ENCODE measurements at places on chromosomes 3 and 15.
A peak's percentile ranks its signal among the peaks of the same experiment; 100 is the strongest.

- no peak for DNase-seq
These were observed 3.9 kb upstream of the CAMKV start for GRCh38 chr3:49873623-49874022.

DNA sequence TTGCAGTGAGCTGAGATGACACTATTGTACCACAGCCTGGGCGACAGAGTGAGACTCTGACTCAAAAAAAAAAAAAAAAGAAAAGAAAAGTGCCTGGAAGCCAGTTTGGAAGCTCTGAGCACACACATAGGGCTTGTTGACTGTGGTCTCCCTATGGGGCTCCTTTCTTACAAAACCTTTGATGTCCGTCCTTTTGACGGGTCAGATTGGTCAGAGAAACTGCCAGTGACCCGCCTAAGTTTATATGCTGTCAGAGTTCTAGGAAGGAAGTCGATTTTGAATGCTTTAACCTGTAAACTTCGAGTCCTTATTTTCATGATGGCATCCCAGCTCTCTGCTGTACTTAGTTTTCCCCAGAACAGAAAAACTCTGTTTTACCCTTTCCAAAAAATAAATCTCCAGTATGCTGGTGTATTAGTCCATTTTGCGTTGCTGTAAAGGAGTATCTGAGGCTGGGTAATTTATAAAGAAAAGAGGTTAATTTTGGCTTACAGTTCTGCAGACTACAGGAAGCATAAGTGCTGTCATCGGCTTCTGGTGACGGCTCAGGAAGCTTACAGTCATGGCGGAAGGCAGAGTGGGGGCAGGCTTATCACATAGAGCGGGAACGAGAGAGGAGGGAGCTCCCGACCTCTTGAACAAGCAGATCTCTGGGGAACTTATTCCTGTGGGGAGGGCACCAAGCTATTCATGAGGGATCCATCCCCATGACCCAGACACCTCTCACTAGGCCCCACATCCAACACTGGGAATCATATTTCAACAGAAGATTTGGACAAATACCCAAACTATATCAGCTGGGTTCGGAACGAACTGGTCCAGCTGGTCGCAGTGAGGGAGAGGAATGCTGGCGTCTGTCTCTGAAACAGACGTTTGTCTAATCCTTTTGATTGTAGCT, 72.3 kb downstream of the LMLN start:
- no peak for DNase-seq

DNA sequence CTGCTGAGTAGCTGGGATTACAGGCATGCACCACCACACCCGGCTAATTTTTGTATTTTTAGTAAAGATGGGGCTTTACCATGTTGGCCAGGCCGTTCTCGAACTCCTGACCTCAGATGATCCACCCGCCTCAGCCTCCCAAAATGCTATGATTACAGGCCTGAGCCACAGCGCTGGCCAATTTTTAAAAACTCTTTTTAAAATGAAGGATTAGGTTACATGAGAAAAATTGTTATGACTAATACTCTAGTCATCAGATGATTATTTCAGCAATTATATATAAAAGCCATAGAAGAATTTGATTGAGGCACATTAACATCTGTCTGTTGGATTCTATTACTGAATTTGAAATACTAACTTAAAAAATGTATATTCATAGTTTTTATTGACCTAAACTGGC, 134.1 kb upstream of the MNS1 start:
- no peak for DNase-seq

- DNase-seq = no peak
These were observed 14.4 kb downstream of the TM4SF1 start for GRCh38 chr3:149363053-149363452.

DNA sequence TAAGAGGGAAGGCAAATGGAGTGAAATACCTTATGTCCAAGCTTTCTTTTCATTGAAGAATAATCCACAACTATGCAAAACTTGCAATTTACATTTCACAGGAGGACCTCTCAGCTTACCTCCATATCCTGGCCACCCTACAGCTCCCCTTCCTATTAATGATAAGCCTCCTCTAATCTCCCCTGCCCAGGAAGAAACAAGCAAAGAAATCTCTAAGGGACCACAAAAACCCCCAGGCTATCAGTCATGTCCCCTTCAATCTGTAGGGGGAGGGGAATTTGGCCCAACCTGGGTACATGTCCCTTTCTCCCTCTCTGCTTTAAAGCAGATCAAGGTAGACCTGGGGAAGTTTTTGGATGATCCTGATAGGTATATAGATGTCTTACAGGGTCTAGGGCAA, 11.0 kb upstream of the OSBPL11 start:
- DNase-seq = no peak

- no peak for DNase-seq
These were observed 965.8 kb downstream of the ROBO1 start for GRCh38 chr3:78801926-78802561.

DNA sequence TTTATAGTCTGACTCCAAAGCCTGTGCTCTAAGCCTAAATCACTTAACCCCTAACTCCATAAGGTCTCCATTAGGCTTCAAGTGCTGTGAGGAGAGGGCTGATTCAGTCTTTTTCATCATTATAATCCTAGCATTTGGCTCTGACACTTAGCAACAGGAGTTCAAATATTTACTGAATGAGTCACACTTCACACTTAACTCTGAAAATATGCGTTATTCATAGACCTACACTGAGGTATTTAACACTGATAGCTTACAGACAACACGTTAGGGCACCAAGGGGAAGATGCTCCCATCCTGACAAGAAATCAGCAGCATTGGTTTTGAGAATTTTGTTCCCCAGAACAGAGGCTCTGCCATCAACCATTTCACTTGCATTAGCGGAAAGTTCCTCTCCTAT, 53.5 kb downstream of the MSL2 start:
- no peak for DNase-seq

GRCh38 chr15:81072551-81072950, 61.5 kb upstream of the CFAP161 start:
- no peak for DNase-seq

DNA sequence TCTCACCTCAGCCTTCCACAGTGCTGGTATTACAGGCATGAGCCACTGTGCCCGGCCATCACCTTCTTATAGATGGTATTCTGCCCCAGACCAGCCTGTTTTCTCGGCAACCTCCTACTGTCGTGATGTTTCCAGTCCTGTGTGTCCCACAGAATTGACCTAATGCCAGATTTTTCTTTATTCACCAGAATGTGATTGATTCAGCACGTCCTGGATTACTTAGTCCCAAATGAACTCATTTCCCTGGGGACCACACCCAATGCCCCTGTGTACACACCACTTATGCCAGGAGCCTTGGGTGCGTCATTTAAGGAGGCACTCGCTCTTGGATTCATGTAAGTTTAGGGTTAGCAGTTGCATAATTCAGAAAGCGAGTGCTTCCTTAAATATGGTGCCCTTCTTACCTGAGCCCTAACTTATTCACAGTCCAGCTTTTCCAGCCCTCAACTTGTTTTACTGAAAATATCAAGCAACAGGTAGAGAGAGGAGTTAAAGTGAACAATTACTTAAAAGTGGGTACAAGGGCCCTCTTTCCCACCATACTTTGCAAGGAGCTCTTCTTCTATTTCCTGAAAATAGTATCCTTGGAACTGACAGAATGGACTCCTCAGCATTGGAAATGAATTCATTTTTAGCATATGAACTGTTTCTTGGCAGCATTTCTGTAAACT, 64.6 kb upstream of the UBE2E1 start:
- no peak for DNase-seq

DNA sequence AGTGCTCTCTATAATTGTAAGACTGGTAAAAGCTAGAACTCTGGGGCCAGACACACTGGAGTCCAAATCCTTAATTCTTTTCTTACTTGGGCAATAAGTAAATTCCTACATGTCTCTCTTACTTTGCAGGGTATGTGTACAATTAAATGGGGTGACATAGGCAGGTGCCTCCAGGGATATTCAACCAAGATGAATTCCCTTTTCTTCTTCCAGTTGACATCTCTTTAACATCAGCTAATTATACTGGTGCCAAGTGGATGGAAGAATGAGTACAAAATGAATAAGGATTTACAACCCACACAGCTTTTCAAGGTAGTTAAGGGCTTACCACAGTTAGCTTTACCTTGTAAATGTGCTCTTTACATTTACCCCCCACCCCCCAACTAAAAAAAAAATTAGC, 295.5 kb upstream of the GADL1 start:
- no peak for DNase-seq

DNA sequence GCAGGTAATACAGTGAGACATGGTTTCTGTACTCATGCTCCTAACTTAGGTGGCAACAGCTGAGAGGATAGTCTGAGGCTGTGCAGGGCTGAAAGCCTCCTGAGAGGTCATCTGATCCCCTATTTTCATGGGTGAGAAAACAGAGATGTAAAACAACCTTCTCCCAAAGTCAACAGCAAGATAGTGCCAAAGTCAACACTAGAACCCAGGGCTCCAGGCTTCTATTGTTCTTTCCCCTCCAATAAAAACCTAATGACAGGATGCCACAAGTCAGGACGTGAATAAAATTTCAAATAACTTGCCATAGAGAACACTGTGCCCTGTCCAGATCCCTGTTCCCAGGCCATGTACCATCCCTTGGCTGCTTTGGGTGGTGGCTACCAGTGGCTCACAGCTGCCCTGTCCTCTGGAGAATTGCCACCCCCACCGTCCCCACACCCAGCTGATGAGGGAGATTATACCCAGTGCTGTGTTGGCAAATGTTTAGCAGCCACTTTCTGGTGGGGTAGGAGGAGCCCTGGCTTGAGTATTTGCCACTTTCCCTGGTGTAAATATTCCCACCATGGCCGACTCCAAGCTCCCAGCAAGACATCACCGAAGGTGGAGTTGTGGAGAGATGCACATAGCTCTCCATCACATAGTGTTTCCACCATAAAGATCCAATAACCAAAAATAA, 54.8 kb downstream of the SRGAP3 start:
- no peak for DNase-seq

DNA sequence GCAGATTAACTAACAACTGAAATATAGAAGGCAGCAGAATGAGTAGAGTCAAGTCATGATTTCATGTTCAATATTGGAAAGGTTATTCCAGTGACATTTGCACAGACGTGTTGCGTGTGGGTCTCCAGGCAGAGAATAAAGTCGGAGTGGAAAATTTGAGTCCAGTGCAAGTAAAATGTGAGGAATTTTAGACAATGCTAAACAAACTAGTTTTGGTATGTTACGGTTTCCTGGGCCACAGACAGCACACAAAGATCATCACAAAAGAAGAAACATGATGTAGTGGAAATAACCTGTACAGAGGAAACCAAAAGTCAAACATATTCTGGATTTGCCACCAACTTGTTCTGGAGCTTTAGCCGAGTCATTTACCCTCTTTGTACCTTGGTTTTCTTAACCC, 367 bp downstream of the OR4F6 start:
- DNase-seq = no peak

- DNase-seq = no peak
These were observed 66.4 kb upstream of the MCTP2 start for GRCh38 chr15:94164971-94165370.

- DNase-seq = no peak
These were observed 136.6 kb downstream of the DUT start for GRCh38 chr15:48467801-48468200.

DNA sequence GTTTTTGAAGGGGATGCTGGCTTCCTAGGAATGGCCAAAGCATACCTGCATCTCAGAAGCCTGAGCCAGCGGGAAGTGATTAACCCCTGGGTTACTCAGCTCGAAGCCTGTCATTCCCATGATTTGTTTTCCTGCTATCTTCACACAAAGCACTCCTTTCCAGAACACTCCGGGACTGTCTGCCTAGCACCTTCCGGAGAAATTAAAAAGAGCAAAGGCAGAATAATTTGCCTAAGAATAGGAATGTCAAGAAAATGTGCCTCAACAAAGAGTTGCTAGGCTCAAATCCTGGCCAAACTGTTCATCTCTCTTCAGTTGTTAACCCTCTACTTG, 34.1 kb downstream of the TPM1 start:
- DNase-seq = no peak

- DNase-seq = peak; percentile 2
These were observed 278.1 kb downstream of the ZPLD1 start for GRCh38 chr3:102712896-102713295.

DNA sequence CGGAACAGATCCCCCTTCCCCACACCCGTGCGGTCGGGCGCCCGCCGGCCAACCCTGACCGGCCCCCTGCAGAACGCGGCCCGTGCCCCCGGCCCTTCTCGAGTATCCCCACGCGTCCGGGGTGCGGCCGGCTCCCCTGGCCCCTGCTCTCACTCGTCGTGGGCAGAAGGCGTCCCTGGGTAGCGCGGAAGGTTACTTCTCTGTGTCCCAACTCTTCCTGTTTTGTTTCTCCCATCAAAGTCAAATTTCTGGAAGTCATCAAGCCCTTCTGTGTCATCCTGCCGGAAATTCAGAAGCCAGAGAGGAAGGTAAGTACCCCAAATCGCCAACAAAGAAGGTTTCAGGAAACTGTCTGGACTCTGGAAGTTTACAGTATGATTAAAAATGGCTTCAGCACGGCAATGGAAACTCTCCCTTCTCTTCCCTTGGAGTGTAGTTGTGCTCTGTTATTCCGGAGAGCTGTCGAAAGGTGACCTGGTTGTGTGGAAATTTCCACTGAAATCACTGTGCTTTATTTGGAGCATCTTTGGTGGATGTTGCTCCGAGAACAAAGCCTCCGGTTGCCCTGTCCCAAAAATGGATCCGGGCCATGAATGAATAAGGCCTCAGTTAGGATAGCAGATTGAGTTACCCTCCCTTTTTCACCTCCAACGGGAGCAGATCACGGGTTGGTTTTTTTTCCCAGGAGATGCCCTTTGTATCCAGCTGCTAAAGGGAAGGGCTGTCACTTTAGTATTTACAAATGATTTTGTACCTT, 536 bp downstream of the SEC61A1 start:
- no peak for DNase-seq

GRCh38 chr15:38401701-38402100, 52.2 kb upstream of the FAM98B start:
- no peak for DNase-seq

- DNase-seq = no peak
These were observed 178.1 kb downstream of the RORA start for GRCh38 chr15:61050844-61051568.

DNA sequence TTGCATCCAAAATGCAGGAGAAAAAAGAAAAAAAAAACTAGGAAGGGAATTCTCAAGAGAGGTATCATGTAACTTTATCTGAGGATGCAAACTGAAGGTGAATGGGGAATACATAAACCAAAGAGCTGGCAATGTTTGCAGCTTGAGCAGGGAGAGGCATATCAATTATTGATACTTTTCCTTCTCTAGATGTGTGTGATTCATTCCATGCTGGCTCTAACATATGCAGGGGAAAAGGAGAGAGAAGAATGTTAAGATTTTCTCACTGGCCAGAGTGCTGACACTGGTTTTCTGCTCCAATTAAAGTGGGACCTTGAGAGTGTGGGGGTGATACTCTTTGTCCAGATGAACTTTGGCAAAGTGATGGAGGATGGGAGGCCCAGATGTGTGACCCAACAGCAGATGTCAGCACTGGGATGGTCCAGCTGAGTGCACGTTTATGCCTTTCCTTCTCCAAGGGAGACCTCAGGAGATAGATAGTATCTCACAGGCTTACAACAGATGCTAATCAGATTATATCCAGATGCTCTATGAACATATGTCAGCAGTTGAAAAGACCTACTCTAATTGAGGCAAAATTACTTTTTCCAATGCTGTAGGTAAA, 50.0 kb upstream of the PSMD6 start:
- DNase-seq = no peak

GRCh38 chr3:117526470-117527079, 817.0 kb downstream of the TUSC7 start:
- DNase-seq = no peak

GRCh38 chr15:71385026-71385425, 269.8 kb downstream of the THSD4 start:
- DNase-seq = no peak

- no peak for DNase-seq
These were observed 32.4 kb upstream of the LDHAL6B start for GRCh38 chr15:59174151-59174834.

All from stimulated activated CD4-positive, alpha-beta T cell treated with anti-CD3 and anti-CD28 coated beads, Interleukin-12 subunit alpha, Interleukin-12 subunit beta, amount 100 ng/mL, for 48 hours (primary cell).